ENCODE measurements at places on chromosomes 2 and 18.
A peak's percentile ranks its signal among the peaks of the same experiment; 100 is the strongest.

DNA sequence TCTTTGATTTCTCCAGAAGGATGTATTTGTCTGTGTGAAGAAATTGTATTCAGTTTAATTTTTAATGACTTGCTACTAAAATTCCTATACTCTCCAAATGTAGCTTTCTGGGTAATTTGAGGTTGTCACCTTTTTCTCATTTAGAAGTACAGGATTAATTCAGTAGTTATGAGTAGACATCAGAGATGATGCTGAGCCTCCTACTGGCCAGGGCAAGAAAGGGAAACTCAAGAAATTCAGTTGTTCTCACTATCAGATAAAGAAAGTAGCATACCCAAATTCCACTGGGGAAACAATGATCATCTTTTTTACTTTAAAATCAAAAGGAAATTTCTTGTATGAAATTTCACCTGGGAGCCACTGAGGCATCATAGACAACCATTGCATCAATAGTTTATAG is 199.4 kb downstream of the SATB2 start:
- no peak for DNase-seq

DNA sequence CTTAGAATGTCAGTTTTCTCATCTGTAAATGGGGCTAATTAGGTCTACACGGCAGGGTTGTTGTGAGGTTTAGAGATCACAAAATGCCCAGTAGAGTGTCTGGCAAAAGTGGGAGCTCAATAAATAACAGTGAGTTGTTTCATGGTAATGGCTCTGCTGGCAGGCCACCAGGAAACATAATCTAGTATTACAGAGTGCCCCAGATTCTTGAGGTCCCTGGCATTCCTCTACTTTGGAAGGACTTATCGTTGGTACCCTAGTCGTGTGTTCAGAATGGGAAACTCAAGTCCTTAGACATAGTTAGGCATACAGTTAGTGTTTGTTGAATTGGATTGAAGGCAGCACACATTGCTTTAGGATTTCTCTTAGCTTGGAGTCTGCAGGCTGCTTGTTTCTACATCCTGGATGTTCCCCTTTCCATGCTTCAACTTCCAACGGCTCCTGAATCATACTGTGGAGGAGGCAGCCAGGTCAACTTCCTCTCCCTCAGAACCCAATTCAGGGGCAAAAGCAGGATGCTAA is 161.5 kb upstream of the FOSL2 start:
- DNase-seq: peak; percentile 32

DNA sequence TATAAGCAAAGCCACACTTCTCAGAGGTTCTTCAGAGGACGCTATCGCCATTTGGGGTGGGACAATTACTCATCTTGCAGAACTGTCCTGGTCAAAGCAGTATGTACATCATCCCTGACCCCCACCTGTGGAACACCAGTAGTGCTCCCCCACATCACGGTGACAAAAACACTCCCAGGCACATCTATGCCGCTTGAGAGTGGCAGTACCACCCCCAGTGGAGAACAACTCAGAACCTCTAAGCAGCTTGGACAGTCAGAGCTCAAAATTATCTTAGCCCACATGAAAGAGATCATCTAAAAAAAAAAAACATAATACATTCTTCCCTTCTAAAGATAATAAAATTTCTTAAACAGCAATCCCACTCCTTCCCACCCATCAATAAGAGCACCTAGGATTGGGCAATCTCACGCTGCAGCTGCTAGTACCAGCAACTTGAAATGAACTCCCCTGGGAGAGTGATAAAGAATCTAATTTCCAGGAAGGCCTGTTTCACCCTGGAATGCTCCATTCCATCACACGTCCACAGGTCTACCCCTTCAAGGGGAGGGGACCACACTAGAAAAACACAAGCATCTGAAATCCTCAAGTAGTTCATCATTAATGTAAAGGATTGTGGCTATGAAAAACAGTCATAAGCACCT is 31.7 kb downstream of the LRP2 start:
- no peak for DNase-seq

DNA sequence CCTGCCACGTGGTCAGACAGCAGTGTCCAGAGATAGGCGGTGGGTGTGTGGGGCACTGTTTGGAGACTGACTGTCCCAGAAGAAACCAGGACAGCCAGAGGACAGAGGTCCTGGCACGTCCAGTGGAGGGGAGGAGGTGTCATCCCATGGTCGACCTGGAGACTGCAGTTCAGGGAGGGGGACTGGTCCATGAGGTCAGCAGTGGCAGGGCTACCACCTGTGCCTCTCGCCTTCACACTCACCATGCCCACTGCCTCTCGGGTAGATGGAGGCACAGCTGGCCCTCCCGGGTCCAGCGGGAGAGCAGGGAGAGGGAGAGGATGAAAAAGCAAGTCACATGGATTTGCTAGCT is 53.9 kb downstream of the INHBB start:
- DNase-seq: no peak

DNA sequence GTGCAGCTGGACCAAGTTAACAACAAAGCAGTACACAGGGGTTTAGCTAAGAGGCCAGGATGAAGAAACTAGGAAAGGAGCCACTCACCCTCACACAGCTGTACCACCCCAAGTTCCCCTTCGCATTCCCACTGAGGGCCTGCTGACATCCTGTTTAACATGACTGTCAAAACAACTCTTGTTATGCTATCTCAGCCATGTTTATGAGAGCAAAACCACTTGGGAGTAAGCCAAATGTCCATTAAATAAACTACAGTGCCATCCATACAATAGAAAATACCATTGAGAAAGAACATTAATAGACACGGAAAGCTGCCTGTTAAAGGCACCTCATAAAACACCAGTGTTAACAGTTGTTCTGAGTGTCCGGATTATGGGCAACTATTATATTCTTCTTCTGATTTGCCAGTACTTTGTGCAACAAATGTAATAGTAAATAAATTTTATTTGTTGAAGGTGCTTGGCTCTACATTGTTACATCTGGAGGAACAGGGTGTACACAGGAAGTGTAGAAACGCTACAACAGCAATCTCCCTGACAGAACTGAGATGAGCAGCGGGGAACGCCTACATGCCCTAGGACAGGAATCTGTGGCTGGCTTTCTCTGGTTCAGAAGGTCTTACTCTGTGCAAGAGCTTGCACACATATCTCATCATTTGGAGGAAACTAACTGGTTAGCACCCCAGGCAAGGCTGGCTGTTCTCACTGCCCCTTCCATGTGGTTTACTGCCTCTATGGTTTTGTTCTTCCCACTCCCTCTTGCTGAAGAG is 85.6 kb downstream of the EHD3 start:
- peak; percentile 94 for DNase-seq

GRCh38 chr2:108971661-108972566 is 17.1 kb downstream of the EDAR start:
- DNase-seq: no peak

DNA sequence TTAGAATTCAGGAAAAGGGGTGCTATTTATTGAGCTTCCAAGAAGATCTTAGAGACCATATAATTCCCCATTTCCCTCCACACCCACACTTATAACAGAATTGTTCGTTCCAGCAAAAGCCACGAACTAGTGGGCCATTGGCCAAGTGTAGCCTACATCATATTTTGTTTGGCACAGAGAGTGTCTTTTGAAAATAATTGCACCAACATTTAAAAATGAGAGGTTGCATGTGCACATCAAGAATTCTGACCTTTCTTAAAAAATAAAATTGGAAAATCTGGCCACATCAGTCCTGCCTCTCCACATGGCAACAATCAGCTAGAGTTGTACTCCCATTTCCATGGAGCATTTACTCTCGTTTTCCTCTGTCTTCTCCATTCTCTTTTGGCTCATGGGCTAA is 655.5 kb upstream of the FANCL start:
- DNase-seq: no peak

DNA sequence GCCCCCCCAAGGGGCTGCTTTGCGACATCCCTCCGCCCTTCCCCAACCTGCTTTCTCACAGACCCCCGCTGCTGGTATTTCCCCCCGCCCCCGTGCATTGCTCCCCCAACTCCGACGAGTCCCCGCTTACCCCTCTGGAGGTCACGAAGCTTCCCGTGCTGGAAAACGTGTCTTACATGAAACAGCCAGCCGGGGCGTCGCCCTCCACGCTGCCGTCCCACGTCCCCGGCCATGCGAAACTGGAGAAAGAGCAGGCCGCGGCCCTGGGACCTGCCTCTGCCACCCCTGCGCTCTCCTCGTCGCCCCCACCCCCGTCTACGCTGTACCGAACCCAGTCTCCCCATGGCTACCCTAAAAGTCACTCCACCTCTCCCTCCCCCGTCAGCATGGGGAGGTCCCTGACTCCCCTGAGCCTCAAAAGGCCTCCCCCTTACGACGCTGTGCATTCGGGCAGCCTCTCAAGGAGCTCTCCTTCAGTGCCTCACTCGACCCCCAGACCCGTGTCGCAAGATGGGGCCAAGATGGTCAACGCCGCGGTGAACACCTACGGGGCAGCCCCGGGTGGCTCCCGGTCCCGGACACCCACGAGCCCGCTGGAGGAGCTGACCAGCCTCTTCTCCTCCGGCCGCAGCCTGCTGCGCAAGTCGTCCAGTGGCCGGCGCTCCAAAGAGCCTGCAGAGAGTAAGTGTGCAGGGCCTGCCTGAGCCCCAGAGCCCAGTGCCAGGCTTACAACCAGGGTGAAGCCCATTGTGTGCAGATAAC is 183.0 kb downstream of the NYAP2 start:
- no peak for DNase-seq

- no peak for DNase-seq
These were observed 48.3 kb upstream of the ACAA2 start for GRCh38 chr18:49861659-49862058.

GRCh38 chr2:75375646-75376582 is 176.6 kb upstream of the TACR1 start:
- DNase-seq: no peak

DNA sequence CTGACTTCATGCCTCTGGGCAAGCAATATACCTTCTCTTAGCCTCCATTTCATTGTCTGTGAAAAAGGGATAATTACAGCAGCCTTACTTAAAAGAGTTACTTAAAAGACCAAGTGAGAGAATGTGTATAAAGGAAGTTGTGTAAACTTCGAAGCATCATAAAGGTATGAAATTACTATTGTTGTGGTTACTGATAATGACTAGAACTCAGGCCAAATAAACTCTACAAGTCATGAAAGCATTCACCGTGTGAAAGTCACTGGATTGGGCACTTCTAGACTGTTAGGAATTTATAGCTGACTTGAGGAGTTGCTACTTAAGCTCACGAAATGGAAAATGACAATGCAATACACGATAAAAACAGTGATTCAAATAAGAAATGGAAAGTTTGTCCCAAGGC is 67.4 kb upstream of the HAAO start:
- DNase-seq: no peak

DNA sequence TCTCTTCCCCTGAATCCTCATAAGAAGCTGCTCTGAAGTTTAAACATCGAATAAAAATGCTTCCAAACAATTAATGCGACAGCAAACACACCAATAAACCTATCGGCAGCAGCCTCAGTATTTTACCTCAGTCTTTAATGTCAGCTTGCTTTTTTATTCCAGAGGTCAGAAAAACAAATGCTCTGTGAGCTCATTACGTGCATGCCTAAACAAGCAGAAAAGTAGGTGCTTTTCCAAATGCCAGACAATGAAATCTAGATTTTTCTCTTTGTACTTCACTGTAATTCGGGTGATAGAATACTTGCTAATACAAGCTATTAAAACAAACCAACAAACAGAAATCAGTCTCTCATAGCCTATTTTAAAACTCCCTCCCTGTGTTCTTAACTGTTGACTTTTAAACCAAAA is 381.5 kb downstream of the NRXN1 start:
- no peak for DNase-seq

GRCh38 chr2:11710632-11711353 is 35.6 kb upstream of the LPIN1 start:
- DNase-seq: peak; percentile 50

GRCh38 chr2:10085043-10085667 is 4.9 kb upstream of the CYS1 start:
- DNase-seq: no peak

GRCh38 chr2:237427769-237428506 is 14.0 kb upstream of the COL6A3 start:
- no peak for DNase-seq

DNA sequence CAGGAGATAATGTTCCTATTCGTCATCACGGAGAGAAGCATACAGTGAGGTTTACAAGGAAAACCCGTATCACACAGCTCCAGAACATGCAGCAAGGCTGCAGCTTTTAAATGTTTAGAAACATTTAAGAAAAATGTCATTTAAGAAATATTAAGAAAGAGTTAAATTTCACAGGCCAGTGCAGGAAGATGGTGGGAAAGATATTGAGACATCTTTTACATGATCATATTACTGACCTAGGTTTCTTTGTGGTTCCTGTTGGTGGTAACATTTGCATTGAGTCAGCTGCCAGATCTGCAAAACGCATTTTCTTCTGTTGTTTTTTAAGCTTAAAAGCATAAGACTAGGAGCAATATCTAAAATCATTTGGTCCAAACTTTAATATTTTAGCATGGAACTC is 44.9 kb downstream of the CPO start:
- peak; percentile 60 for DNase-seq

DNA sequence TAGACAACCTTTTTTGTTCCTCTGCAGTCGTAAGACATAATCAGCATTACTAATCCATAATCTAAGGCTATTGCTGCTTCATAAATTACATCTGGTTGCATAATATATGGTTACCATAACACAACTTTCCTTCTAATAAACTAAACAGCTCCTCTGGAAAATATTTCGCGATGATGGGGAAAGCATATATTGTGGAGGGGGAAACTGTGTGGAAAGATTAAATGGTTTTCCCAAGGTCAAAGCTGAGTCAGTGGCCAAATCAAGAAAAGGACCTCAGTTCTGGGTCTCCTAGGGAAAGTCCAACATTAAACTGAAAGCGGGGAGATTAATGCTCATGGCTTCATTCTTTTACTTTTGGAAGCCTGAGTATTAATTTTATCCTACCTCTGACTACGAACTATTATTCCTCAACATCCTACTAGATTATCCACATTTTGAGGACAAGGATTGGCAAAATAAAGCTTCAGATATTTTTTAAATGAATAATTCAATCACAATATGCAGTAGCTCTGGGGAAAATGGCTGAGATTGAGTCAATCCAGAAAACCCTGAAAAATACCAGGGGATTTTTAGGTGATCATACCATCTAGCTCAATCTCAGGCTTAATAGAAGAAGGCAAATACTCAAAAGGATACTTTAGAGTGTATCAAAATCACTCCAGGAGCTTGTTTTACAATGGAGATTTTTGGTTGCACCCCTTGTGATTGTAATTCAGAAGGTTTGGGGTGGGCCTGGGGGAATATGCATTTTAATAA is 33.8 kb upstream of the STK17B start:
- no peak for DNase-seq

- no peak for DNase-seq
These were observed 269.4 kb upstream of the LRRTM1 start for GRCh38 chr2:80573950-80574349.

- DNase-seq: no peak
These were observed at the start of gene NYAP2 for GRCh38 chr2:225399504-225399903. TSS of gene NYAP2 (plus strand) at chr2:225399710. CDS start at chr2:225408881, 9,171 bp downstream.

GRCh38 chr2:48851161-48851560 is 95.6 kb upstream of the LHCGR start:
- DNase-seq: no peak

DNA sequence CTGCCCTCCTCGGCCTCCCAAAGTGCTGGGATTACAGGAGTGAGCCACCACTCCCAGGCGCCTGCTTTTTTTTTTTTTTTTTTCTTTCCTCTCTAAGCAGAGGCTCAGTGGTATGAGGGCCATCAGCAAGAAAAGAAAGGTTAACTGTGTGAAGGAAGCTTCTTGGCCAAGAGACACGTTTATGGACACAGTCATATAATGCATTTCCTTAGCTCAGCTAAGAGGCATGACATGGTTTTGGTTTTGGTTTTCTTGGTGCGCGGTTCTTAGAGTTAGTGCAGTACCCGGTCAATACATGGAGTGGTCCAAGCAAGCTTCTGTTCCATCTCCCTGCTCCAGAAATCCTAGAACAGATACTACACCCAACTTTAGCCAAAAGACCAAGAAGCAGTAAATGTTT is 42.6 kb downstream of the RALBP1 start:
- no peak for DNase-seq

- no peak for DNase-seq
These were observed 30.6 kb downstream of the ADRA2B start for GRCh38 chr2:96085541-96086355.
